G401 (cell line): ENCODE measurements at places on chromosomes 6 and 20.

DNA sequence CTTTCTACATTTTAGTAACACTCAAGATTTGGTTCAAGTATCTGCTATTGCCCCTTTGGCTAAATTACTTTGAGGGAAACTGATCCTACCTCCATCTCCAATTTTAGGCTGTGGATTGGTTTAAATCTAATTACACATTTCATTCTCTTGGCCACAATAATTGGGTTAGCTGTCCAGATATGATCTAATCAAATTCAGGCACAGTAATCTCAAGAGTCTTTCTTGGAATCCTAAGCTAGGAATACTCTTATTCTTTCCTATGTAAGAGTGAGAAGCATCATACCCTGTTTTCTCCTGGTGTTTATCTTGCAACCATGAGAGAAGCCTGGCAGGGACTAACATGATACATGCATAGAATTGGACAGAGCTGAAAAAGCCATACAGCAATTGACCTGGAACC, 300.4 kb upstream of the MARCKS start:
- DNase-seq: no peak

GRCh38 chr20:38434301-38434741, 807 bp downstream of the SNHG17 start:
- no peak for DNase-seq

DNA sequence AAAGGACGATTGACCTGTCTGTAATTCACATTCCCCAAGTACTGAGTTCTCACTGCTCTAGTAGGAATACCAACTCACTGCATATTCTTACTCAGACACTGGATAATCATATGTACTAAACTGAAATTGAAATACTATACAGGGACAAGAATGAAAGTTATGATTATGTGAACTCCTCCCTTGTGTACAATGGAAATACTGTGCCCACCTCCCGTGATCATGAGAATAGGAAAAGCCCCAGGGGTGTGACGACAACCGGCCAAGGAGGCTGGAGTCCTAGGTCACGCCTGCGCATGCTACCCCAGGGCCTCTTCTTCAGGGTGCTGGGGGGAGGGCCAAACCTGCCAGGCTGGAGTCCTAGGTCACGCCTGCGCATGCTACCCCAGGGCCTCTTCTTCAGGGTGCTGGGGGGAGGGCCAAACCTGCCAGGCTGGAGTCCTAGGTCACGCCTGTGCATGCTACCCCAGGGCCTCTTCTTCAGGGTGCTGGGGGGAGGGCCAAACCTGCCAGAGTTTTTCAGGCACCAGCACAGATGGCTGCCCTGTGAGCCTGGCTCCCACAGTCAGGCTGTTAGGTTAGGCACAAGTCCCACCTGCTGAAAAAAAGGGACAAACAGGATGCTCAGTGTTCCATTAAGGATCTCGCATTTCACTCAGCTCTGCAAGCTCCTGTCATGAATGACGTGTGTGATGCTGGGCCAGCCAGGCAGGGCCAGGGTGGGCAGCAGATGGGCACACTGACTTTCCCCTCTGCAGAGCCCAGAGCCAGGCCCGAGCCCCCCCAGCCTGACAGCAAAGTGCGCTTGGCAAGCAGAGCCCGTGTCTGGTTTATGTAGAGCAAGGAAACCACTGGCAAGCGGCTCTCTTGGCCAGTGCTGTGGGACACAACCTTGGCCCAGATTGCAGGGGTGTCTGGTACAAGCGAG, 107.7 kb downstream of the FOXF2 start:
- DNase-seq: peak; percentile 98

DNA sequence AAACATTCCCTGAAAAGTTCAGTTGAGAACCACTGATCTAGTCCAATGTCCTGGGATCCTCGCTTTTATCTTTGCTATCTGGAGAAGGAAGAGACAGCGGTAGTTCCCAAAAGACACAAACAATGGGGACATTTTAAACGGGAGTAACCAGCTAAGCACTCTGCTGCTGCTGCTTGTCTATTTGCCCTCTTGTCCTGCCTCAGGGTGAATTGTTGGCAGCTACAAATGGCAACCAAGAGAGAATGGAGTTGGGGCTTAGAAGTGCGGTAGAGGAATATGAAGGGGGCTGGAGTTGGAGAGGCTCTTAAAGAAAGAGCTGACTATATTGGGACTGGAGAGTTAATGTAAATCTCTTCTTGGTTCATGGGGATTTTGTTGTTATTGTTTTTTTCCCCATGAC, 6.5 kb upstream of the ZSWIM1 start:
- no peak for DNase-seq

DNA sequence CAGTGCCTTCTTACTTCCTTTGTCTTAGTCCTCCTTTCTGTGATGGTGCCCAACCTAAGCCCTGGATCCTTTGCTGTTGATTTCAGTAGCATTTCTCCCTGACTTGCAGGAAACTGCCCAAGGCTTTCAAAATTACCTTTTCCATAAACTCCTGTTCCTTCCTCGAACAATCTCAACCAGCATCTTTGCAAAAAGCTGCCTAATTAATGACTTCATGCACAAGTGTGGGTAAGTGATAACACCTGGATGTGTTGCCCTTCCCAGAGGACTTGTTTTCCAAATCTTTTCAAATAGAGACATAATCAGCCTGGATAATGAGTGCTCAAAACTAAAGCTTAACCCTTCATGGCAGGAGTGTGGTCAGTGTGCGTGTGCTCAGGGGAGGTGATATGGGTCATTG, 118.0 kb downstream of the PCSK2 start:
- no peak for DNase-seq

DNA sequence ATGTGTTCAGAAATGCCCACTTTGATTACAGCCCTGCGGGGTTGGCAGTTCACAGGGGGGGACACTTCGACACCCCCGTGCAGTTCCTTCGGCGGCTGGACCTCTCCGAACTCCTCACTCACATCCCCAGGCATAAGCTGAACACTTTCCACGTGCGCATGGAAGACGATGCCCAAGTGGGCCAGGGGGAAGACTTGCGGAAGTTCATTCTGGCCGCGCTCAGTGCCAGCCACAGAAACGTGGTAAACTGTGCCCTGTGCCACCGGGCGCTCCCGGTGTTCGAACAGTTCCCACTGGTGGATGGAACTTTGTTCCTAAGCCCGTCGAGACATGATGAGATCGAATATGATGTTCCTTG, 32.1 kb downstream of the HECA start:
- no peak for DNase-seq

DNA sequence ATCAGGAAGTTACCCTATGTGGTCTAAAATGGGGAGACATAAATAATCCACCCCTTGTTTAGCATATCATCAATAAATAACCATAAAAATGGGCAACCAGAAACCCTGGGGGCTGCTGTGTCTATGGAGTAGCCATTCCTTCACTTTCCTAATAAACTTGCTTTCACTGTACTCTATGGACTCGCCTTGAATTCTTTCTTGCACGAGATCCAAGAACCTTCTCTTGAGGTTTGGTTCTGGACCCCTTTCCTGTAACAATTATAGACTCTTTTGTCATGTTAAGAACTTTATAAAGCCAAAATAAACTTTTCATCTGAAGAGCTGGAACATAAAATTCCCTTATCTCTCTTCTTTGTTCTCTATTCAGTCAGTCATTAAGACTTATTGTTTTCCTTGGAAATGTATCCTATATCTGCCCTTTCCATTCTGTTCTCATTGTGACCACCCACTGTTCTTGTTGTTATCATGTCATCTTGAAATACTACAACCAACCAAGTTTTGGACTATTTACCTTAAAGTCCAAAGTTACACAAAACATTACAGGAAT, 29.3 kb upstream of the ZBTB24 start:
- DNase-seq: no peak

GRCh38 chr20:48129345-48129942, 344.2 kb upstream of the SULF2 start:
- DNase-seq: no peak

DNA sequence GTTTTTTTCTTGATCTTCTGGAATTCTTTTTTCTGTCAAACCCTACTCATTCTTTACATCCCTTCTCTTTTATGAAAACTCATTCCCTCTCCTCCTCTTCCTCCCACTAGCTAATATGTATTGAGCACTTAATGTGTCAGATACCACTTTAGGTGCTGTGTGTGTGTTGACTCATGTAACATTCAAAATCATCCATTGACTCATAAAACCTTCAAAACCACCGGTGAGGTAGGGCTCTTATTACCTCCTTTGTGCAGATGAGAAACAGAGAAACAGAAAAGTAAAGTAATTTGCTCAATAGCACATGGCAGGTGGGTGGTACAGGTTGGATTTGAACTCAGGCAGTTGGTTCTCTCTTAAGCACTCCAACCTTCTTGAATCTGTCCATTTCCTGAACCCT, 136.3 kb upstream of the NEDD9 start:
- DNase-seq: no peak

GRCh38 chr6:84353459-84354423, 126.3 kb upstream of the CEP162 start:
- DNase-seq: no peak

GRCh38 chr6:9875605-9876353, 539.1 kb downstream of the TFAP2A start:
- DNase-seq: no peak

GRCh38 chr6:111534231-111534751, 51.3 kb upstream of the REV3L start:
- DNase-seq: peak; percentile 54

DNA sequence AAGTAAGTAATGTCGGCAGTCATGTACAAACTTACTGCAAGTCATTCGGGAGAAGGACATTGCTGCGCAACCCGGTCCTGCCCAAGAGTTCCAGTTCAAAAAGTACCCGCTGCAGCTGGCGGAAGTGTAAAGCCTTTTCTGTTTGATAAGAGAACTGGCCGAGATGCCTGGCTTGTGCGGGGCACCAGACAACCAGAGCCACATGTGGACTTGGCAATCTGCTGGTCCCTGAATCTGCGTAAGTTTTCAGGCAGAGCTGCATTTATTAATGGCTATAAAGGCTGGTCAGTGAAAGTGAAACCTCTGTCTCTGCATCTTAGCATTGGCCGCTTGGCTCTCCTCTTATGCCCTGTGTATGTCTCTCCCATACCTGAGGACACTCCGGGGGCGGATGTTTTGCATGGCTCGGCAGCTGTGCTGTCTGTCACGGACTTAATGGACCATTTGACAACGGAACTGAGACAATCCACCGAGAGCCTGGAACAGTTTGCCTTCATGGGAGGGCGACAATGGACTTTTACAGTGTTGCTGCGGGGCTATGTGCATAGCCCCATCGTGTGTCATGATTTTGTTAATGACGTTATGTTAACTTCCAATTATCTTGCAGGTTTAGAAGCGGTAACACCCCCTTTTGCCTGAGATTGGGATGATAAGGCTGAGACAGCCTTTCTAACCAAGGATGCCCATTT, 19.8 kb upstream of the RGS17 start:
- no peak for DNase-seq

DNA sequence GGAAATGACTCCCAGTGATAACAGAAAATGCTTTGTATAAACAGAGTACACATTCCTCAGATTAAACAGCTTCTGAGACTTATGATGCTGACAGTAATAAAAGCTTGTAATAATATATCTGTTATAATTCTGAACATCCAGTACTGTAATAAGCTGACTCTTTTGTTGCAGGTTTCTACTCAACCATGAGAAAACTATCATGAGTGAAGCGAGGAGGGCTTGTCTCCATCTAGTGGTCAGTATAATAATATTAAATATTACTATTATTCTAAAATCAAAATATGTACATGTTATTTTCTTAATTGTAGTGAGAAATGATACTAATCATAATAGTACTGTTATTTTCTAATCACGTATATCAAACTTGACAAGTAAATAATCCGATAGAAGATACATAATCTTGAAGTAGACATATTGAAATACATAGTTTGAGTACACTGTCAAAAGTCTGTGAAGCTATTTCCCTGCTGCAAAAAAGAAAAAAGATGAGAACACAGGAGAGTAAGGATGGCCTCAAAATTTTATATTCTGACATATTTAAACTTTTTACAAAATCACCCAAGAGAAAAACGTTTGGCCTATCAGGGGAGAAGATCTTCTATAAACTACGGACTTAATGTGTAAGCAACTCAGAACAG, 183.1 kb downstream of the MOXD1 start:
- DNase-seq: no peak

GRCh38 chr6:29791162-29791561, 36.5 kb upstream of the HLA-G start:
- DNase-seq: peak; percentile 2

- no peak for DNase-seq
Observed at GRCh38 chr6:89492025-89492640, 59.2 kb downstream of the ANKRD6 start.

GRCh38 chr20:4763723-4764510, 42.2 kb downstream of the PRND start:
- no peak for DNase-seq

- no peak for DNase-seq
Observed at GRCh38 chr20:32516583-32517517, 68.3 kb downstream of the NOL4L start.

- DNase-seq: peak; percentile 17
Observed at GRCh38 chr20:16821211-16822089, 73.3 kb downstream of the OTOR start.

DNA sequence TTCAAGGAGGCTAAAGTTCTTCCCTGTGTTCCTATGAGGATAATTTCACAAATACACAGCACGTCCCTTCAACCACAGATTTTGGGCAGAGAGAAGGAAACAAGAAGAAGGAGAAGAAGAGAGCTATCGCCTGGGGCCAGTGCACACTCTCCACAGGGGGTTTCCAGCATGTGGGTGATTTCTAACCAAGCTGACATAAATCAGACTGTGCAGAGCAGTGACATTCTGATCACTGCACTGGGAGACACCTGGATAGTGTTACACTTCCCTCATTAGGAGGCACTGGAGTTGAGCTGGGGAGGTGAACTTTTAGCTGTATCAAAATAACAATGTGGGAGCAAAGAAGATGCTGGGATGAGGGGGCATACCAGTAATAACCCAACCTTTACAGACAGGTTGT, 71.8 kb upstream of the CENPW start:
- no peak for DNase-seq

GRCh38 chr6:124943658-124944057, 18.6 kb upstream of the RNF217 start:
- no peak for DNase-seq

GRCh38 chr6:163327165-163327880, 87.2 kb upstream of the QKI start:
- no peak for DNase-seq

DNA sequence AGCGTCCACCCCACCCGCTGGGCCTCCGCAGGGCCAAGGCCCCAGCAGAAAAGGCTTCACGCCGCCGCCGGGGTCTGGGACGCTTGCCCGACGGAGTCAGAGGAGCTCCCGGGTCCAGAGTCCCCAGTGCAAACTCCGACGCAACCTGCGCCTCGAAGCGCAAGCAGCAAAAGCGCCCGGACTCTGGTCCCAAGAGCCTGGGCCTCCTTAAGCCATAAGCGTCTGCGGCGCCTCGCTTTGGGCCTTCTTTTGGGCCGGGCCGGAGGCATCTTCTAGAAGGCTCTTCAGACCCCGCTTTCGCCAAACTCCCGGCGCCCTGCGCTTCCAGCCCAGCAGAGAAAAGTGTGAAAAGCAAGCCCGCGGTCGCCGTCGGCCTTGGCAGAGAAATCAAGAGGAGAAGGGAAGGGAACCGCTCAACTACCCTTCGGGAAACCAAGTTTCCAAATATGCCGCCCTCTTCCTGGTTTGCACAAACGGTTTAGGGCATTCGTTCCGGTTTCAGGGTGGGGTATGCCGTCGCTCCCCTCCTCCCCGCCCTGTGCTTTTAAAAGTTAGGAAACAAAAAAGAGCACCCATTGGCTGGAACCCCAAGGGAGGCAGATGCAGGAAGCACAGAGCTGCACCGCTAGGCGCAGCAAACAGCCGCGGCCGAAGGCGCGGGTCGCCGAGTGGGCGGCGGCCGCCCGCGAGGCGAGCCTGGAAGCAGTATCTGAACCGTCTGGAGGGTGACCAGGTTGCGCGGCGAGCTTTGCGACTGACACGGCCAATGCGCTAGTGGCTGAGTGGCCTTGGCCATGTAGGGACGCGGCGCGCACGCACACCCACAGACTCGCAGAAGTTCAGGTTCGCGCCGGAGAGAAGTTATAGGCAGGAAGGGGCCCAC, 1.2 kb downstream of the TBX18 start:
- DNase-seq: no peak
